ENCODE measurements at places on chromosomes 2 and 18.

- DNase-seq = no peak
Measured at GRCh38 chr2:209875270-209875669, 103.6 kb downstream of the UNC80 start.

- DNase-seq = no peak
Measured at GRCh38 chr2:38277245-38278116, 99.6 kb downstream of the ATL2 start.

GRCh38 chr2:120354935-120355779 lies 9.2 kb downstream of the INHBB start:
- DNase-seq = no peak

- DNase-seq = no peak
Measured at GRCh38 chr2:14127765-14128164, 504.8 kb upstream of the LRATD1 start.

DNA sequence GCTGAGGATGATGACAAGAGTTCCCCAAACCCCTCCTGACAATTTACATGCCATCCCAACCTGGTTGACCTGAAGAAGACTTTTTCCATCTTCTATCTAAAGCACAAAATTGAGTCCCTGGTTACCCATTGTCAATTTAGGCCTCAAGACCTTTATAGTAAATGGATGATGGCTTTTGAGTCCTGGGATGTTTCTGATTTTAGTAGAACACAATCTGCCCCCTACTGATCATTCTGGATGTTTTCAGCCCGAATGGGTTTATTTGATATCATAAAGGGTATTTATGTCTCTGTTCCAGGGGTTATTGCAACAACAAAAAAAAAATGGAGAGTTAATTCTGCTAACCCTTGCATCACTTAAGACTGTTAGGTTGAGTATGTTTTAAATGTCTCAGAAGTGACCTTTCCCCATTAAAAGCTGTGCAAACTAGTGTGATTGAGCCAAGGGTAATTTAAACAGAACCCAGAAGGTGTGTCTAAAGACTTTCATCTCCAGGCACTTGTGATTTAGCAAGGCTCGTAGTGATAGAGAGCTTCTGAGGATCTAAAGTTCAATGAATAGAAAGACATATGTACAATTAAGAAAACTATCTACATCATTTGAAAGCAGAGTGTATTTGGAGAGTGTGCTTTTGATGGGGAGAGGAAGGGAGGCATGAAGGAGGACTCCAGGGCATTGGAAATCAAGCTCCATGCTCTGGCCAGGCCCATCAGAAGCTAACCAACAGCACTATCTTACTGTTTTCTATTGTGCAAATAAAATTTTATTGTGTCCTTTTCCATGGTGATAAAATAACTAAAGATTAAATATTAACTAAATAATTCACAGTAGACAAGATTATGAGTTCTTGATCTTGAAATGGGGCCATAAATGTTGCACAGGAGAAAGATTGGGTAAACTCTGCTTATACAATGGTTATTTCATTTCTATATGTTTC lies 96.6 kb upstream of the NOSTRIN start:
- no peak for DNase-seq

GRCh38 chr2:23027396-23027795 lies 357.6 kb upstream of the KLHL29 start:
- DNase-seq = no peak

DNA sequence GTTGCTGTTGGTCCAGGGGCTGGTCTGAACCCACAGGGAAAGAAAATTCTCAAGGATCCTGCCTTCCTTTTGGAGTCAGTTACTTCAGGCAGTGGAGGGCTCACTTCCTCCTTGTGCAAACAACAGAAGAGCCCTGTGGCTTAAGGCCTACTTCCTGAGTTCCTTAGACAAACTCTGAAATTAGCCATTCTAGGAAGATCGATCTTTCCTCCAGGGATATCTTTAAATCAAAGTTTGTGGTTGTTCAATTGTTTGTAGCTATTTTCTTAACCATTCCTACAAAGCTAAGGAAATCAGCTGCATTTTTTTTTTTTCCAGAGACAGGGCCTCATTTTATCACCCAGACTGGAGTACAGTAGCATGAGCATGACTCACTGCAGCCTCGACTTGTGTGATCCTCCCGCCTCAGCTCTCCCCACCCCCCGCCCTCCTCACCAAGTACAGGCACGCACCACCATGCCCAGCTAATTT lies 156.0 kb downstream of the TANC1 start:
- no peak for DNase-seq

GRCh38 chr2:20167356-20167755 lies 57.6 kb downstream of the SDC1 start:
- DNase-seq = no peak

DNA sequence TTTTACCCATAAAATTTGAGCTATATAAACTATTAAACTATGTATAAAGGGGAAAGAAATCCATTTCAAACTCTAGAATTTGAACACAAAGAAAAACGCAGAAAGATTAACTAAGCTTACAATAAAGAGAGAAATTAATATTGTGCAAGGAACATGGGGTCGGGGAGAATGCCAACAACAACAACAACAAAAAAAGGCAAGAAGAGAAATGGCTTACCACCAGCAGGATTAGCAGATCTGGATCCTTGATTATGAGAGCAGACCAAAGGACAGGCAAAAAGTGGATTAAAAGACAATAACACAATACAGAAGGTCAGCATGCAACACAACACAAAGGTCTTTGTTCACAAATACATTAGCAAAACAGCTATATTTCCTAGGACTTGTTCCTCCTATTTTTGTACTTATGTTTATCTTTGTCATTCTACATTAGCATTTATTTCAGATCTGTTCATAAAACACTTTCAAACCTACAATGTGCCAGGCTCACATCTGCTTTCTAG lies 103.4 kb upstream of the RNU4ATAC start:
- DNase-seq = no peak

DNA sequence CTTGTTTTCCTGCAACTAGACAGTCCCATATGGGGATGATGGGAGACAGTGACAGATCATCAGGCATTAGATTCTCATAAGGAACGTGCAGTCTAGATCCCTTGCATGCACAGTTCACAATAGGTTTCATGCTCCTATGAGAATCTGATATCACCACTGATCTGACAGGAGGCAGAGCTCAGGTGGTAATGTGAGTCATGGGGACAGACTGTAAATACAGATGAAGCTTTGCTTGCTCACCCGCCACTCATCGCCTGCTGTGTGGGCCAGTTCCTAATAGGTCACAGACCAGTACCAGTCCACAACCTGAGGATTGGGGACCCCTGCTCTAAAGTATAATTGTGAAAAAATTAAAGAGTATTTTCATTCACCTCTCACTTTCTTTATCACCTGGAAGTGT lies 23.6 kb upstream of the RAB1A start:
- DNase-seq = no peak

GRCh38 chr2:46296216-46296839 lies 879 bp upstream of the EPAS1 start:
- no peak for DNase-seq

DNA sequence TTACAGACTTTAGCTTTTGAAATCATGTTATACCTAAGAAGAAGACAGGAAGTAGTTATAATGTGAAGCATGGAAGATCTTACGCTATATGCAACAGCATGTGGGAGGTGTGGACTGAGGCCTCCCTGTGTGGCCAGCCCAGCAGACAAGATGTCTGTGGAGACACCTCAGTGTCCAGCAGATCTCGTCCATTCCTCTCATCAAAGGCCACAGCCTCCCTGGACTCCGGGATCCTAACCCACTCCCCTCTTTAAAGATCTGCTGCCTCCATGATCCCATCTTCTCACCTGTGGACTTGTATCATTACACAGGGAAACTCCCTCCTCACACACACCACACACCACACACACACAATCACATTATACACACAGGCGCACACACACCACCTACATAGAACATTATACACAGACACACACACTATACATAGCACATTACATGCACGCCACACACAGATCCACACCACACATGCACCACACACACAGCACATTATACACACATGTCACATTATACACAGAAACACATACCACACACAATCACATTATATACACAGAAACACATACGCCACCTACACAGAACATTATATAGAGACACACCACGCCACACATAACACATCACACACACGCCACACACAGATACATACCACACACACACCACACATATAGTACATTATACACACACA lies 89.5 kb downstream of the PXDN start:
- DNase-seq = no peak

DNA sequence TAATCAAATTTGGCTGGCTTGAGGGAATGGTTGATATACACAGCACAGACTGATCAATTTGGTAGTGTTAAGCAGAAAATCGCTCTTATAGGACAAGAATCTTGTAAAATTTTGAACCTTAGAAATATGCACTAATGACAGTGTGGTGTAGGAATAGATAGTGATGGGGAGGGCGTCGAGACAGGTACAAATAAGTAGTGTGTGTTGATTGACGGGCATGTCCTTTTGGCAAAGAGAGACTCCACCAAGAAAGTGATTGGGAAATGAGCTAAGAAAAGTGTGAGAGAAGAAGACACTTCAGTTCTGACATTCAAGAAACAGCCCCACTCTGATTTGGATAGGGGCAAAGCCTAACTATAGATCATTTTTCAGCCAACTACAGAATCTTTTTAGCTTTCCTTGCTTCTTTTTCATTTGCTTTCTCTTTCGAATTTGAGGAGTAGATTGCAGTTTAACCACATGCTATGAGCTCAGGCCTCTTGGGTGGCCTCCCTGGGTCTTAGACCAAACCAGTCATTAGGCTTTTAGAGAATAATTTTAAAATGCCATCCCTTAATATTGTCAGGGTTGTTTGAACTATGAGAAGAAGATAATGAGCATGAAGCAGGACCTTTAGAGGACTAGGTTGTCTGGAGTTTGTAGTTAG lies 127.1 kb downstream of the CERS6 start:
- no peak for DNase-seq

- no peak for DNase-seq
Measured at GRCh38 chr2:31889044-31889443, 121.8 kb downstream of the MEMO1 start.

- DNase-seq = no peak
Measured at GRCh38 chr18:32177530-32177929, 12.3 kb upstream of the MEP1B start.

DNA sequence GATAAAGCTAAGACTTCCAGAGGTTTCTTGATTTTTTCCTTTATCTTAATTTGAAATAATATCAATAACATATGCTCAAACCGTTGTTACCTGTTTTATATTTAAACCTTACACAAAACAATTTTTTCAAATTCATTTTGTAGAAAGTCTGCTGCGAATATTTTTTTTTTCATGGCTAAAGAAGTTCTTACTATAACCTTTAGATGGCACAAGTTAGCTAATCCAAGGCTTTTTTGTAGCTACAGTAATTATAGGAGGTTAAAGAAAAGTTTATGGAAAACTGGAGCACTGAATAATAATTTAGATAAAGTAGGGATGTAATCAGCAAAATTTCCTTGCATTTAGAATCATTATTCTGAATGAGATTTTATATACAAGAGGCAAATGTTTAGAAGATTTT lies 78.0 kb upstream of the PNPT1 start:
- DNase-seq = no peak

Measured in activated CD4-positive, CD25-positive, alpha-beta regulatory T cell (primary cell).